ENCODE measurements at places on chromosomes 3 and 15.
A peak's percentile ranks its signal among the peaks of the same experiment; 100 is the strongest.

DNA sequence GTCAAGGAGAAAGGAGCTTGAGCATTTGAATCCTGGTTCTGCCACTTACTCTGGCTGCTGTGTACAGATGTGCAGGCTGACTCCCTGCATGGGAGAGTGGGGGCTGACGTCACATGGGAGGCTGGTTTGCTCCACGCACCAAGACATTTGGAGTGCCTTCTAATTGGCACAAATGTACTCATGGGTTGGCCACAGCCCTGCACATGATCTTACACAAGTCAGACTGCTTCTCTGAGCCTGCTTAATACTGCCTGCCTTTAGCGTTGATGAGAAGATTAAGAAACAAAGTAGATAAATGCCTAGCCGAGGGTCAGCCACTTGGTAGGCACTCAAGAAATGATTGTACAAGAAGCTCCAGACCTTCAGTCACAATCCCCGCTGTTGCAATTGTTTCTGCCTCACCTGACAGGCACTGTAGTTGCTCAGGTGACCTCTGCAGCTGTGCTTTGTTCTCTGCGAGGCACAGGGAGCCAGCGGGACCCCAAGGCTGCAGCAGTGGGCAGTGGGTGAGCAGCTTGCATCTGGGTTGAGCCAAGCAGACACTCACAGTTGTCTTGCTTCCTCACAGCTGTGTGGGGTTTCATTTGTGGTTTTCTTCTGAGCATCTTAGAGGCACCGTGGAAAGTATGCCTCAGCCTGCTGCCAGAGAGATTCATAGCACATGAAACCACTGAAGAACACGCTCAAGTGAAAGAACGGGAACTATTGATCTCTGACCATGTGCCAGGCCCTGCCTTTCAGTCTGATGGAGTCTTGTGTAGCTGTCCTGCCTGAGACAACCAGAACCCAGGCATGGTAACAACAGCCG, 33.1 kb downstream of the GRK7 start:
- DNase-seq, result peak; percentile 75

GRCh38 chr3:159039286-159039685, 237.4 kb downstream of the MFSD1 start:
- no peak for DNase-seq

DNA sequence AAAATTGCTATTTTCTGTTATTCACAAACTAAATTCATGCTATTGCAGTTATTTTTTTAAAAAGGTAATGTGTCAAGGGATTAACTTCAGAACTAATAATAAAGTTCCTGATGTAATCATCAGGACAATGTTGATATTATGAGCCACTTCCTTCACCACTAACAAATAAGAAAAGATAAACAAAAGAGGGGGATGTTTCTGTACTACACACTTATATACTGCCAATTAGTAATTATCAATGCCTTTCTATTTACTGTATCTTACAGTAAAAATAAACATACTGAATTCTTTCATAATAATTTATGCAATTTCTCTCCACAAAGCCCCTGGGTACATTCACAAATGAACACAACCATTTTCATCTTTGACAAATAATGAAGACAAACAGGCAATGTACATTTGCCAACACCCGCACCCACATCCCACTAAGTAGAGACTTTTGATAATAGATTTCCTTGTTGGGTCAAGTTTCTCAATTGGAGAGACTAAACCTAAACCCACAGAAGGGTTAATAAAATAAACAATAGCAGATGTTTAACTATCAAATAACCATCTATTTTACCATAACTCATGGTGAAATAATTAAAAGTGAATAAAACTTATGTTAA, 3.7 kb downstream of the CBLB start:
- DNase-seq, result no peak

DNA sequence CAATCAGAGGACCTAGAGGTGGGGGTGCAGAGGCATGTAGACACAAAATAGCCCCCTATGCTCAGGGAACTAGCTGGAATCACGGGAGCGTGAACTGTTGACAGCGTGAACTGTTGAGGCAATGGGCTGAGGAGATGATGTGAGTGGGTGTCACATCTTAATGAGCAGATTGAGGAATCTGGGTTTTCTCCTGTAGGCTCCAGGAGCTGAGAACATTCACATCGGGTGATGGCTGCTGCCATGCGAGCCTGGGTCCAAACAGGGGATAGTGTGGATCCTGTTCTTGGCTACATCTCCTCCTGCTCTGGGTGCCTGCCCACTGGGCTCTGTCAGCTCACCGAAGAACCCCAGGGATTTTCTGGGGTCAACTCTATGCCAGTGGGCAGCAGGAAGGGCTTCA, 2.1 kb downstream of the LARP6 start:
- no peak for DNase-seq

DNA sequence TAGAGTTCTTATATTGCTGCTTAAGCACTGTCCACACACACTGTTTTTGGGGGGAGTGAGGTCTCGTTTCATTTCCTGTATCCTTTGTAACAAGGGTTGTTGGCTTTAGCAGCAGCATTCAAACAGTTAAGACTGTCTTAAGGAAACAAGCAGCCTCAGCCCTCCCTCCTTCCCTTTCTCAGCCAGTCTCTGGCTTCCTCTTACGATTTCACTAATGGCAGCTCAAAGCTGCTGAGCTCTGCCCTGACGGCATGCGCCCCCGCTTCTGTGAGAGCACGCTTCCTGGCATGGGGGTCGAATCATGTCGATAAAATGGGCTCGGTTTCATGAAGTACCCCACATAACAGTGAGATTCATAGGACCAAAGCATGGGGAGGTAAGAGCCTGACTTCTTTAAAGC, 105.0 kb downstream of the KLHL25 start:
- peak; percentile 89 for DNase-seq

DNA sequence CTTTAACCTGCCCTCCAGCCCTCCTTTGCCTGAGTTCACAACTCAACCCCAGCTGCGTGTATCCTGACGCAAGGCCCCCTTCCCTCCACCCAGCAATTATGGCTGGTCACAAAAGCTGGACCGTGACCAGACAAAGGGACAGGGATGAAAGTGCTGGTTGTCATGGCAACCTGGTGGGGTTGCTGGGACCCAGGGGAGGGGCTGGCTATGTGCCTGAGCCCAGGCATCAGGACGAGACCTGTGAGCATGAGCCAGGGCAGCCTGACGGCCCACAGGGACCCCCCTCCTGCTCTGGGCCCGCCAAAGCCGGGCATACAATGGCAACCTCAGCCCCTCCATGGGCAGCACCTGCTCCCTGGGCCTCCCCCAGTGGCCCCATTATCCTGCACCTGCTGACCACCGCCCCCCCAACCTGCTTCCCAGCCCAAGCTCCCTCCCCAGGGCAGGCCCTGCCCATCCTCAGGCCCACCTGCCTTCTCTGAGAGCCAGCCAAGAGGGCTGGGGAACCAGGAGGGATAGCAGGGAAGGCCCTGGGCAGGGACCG, 4.5 kb upstream of the DNAH1 start:
- no peak for DNase-seq

Data from Kasumi-1 (cell line).